ENCODE measurements at places on chromosomes 12 and 14.
A peak's percentile ranks its signal among the peaks of the same experiment; 100 is the strongest.

DNA sequence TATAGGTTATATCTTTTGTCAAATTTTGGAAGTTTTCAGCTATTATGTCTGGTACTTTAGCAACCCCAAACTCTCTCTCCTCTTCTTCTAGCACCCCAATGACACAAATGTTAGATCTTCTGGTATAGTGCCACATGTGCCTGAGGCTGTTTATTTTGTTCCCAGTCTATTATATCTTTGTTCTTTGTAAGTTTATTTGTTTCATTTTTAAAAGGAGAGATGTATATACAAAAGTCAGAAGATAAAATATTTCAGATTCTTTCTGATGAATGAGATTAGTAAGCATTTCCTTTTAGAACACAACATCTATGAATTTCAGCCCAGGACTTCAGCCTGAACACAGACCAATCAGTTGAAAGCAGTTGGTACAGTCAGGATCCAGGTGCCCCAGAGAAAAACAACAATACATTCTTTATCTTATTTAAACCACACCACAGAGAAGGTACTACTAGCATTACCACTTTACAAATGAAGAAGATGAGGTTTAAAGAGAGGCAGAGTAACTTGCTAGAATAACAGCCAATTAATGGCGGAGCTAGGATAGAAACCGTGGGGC, 114.1 kb upstream of the BTG1 start:
- DNase-seq: no peak

DNA sequence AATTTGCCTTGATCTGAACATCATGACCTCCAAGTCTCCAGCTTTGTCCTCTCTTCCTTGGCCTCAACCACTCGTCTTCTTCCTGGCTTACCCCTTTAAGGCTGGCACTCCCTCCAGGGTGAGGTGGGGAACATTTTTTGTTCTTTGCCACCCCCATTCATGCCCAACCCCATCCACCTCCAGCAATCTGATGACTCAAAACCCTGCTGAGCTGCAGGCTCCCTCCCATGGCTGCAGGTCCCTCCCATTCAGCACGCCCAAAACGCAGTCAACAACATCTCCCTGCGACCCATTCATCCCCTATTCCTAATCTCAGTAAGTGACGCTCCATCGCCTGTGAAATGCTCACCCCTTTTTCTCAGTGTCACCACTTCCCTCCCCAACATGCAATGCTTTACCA, 138.8 kb upstream of the PRMT8 start:
- DNase-seq: no peak

GRCh38 chr14:100791995-100792394, 33.9 kb upstream of the MEG3 start:
- DNase-seq: no peak

GRCh38 chr12:83386527-83387264, 700.0 kb downstream of the TMTC2 start:
- no peak for DNase-seq

DNA sequence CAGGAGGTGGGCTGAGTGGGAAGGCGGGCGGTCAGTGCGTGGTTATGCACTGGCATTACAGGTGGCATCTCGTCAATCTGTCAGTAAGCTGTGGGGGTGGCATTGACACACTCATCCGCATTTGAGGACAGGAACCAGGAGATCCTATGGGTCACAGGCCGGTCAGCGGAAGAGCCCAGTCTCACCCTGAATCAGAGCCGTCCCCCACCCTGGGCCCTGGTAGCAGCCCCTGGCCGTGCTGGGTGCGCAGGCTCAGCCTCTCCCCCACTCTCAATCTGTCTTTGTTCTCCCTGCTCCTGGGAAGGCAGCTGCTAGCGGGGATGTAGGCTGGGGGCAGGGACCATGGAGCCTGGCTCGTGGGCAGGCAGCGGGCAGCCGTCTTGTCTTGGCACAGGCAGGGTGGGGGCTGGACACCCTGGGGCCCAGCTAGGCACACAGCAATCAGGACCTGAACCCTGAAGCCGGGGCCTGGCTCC, 5.1 kb downstream of the INF2 start:
- no peak for DNase-seq

DNA sequence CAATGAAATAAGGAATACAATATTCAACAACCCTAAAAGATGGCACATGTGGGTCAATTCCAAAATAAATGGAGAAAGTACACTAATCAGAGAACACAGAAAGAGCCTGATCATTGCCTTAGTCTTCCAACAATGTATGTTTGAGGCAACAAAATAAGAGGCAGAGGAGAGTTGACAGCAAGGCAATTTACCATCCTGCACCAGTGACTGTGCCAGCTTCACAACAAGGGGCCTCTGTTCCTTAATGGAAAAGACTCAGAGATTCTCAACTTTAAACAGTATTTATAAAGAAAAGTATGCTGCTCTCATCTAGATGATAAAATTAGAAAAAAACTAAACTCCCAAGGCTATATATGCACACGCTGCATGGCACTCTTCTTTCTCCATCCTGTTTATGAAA, 25.9 kb downstream of the EPS8 start:
- DNase-seq: no peak

DNA sequence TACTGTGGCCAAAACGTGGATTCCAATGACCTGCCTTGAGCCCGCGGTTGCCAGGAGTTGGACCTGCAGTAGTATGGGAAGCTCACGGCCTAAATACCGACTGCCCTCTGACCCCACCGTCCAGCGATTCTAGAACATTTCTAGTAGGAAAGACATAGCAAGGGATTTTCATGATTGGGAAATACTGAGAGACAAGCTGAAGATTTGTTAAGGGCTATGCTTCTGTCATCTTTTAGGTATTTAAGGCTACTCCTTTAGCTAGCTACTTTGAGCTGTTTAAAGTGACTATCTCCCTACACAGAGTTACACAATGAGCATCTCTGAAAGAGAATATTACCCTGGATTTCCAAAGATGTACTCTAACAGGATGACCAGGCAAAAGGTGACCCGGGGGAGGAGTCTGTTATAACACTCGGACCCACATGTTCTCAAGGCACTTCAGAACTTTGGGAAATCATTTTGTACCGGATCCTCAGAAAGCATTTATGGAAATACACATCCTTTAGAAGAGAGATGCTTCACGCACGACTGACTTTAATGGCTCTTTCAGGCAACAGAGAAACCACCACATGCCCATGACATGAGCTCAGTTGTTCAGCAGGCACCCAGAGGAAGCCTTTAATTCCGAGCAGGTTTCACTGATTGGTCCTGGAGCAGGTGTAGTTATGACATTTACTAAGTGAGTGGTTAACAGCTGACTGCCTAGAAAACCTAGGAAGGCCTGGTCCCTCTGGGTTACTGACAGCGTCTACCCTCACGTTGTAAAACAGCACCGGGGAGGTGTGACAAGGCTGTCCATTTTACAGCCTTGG, 4.2 kb downstream of the BAG5 start:
- DNase-seq: no peak

GRCh38 chr14:62665286-62665685, 380.0 kb downstream of the KCNH5 start:
- no peak for DNase-seq

- DNase-seq: no peak
Observed at GRCh38 chr14:72606879-72607278, 287.0 kb downstream of the DPF3 start.

GRCh38 chr14:79404874-79405511, 806.3 kb downstream of the DIO2 start:
- no peak for DNase-seq

- peak; percentile 70 for DNase-seq
Observed at GRCh38 chr12:104668274-104668718, 211.5 kb downstream of the CHST11 start.

GRCh38 chr14:75542588-75543091, 20.4 kb downstream of the BATF start:
- DNase-seq: peak; percentile 98

GRCh38 chr14:101917413-101918017, 46.9 kb upstream of the DYNC1H1 start:
- DNase-seq: no peak

GRCh38 chr12:132204063-132204792, 60.0 kb downstream of the NOC4L start:
- DNase-seq: no peak

GRCh38 chr12:40989785-40990184, 198.3 kb upstream of the PDZRN4 start:
- DNase-seq: no peak

GRCh38 chr14:103362780-103363179, 22.4 kb upstream of the MARK3 start:
- no peak for DNase-seq

GRCh38 chr12:65325183-65325582, 46.7 kb downstream of the MSRB3 start:
- DNase-seq: no peak

DNA sequence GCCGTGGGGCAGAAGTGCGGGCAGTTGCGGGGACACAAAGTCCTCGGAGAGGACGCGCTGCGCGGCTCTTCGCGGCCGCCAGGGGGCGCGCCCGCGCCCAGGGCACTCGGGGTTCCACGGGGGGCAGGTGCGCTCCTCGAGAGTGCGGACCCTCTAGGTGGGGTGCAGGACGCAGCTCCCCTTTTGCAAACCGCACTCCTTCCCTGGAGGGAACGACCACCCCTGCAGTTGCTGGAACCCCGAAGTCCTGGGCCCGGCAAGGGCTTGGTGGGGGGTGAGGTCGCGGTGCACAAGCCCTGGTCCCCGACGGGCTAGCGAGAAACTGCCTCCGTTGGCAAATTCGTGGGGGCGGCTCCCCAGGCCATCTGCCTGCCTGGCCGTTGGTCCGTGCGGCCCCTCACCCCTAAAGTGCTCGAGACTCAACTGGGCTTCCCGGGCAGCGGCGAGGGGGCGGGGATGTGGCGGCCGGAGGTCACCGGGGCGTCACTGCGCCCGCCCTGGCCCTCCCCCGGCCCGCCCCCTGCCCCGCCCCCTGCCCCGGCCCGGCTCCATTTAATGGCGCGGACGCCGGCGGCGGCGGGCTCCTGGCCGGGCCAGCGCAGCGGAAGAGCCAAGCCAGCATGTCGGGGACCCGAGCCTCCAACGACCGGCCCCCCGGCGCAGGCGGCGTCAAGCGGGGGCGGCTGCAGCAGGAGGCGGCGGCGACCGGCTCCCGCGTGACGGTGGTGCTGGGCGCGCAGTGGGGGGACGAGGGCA, at the start of gene ADSS1:
Gene ADSS1, plus strand, starts transcription at position 579 of the 756 bp plus-strand sequence. Its CDS starts 42 bp downstream, at position 621.
- DNase-seq: peak; percentile 76

GRCh38 chr14:52053044-52053443, 15.8 kb downstream of the NID2 start:
- no peak for DNase-seq

- no peak for DNase-seq
Observed at GRCh38 chr12:120276734-120277133, 11.2 kb upstream of the PXN start.

DNA sequence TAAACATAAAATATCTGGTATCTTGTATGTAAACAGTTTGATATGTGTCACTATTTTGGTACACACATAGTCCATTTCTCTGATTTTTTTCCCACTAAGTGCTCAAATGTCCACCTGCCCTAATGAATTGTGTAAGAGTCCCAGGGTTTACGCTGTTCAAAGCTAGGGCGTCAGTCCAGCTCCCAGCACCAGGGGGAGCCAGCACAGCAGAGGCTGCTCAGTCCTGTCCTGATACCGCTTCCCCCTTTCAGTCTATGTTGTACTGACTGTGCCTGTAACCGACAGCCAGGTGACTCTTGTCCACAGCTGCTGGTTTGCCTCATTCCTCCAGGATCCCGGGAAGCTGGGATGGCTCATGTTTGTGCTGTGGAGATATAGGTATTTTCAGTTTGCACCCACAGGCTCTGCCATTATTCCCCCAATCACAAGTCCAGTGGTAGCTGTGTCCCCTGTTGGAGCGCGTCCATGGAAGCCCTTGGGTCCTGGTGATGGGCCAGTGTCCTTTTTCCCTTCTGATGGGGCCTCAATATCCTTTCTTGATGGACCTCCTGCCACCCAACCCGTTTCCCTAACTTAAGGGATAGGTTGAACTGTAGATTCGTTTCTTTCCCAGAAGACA, 242.0 kb downstream of the NEDD1 start:
- DNase-seq: peak; percentile 77

GRCh38 chr14:70130482-70130881, 58.3 kb downstream of the SLC8A3 start:
- DNase-seq: no peak

GRCh38 chr14:92577321-92577742, 63.8 kb downstream of the RIN3 start:
- DNase-seq: no peak
